Inflammatory macrophage treated with lipopolysaccharide for 4 hours (primary cell): ENCODE measurements at places on chromosomes 3 and 15.

DNA sequence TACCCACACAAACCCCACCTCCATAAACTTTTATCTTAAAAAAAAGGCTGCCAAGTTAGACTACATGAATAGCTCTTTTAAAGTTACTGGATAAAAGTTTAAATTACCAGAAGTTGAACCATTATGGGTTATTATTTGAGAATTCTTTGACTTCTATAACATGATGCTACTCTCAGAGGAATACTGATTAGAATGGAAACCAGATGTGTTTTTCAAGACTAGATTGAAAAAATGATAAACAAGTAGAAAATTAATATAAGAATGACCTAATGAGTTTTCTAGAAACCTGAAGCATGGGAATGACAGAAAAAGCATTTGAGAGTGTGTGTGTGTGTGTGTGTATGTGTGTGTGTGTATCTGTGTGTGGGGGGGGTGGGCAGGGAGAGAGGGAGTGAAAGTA, 12.4 kb upstream of the FGF7 start:
- no peak for DNase-seq

DNA sequence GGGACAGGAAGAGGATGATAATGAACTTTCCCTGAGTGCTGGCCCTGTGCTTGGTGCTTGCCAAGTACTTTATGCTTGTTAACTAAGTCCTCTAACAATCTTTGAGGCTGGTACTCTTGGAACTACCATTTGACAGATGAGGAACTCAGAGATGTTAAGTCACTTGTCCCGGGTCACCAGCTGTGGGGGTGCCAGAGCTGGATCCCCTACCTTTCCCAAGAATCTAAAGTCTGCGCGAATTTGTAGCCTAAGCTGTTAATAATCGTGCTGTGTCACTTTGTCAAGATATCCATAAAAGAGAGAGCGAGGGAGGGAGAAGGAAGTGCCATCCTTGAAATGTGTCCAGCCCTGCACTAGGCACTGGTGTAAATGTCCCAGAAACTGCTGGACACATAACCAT, 19.0 kb upstream of the ACOX2 start:
- no peak for DNase-seq

DNA sequence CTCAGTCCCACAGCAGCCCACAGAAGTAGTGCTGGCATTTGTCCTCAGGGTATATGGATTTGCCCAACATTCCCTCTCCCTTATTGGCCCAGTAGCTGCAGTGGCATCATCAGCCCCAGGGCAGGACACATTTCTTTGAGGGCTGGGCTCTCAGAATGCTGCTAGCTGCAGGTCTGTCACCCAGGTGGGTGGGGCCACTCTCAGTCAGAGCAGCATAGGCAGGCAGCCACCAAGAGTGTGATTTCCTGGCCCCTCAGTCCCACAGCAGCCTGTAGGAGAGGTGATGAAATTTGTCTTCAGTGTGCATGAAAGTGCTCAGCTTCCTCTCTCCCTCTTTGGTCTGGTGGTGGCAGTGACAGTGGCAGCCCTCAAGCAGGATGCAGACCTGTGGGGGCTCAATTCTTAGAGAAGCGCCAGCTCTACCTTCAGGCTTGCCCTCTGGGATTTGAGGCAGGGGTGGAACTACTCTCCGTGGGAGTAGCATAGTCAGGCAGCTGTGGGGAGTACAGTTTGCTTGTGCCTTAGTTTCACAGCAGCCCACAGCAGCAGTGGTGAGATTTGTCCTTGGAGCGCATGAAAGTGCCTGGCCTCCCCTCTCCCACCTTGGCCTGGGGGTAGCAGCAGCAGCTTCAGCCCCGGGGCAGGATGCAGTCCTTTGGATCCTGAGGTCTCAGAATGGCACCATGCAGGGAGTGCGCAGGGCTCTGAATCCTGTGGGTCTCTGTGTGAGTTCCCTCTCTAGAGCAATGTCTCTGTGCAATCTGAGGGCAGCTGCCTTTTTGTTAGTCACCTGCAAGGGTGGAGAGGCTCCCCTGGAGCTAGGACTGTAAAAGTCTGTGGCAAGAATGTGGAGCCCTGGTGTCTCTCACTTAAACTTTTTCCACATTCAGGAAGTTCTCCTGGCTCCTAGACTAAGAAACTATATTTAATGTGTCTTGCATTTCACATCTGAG, 1229.1 kb downstream of the ROBO2 start:
- DNase-seq, result no peak

DNA sequence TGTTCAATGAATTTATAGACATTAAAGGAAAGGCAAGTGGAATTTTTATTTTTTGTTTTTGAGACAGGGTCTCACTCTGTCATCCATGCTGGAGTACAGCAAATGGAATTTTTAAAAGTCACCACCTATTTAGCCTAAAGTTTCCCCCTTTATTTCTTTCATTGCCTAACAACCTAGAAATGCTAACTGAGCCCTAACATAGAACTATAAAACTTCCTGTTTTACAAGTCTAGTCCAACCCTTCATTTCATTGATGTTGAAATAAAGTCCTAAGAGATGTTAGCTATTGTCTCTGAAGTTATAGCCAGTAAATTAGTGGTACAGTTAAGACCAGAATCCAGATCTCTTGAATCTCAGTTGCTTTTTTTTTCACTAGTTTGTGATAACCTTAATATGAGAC, 39.0 kb downstream of the MAPK6 start:
- DNase-seq, result peak; percentile 49

- DNase-seq, result no peak
Observed at GRCh38 chr15:34483644-34484043, 46.0 kb upstream of the GOLGA8A start.

GRCh38 chr15:57114070-57114469, 195.6 kb downstream of the TCF12 start:
- no peak for DNase-seq

DNA sequence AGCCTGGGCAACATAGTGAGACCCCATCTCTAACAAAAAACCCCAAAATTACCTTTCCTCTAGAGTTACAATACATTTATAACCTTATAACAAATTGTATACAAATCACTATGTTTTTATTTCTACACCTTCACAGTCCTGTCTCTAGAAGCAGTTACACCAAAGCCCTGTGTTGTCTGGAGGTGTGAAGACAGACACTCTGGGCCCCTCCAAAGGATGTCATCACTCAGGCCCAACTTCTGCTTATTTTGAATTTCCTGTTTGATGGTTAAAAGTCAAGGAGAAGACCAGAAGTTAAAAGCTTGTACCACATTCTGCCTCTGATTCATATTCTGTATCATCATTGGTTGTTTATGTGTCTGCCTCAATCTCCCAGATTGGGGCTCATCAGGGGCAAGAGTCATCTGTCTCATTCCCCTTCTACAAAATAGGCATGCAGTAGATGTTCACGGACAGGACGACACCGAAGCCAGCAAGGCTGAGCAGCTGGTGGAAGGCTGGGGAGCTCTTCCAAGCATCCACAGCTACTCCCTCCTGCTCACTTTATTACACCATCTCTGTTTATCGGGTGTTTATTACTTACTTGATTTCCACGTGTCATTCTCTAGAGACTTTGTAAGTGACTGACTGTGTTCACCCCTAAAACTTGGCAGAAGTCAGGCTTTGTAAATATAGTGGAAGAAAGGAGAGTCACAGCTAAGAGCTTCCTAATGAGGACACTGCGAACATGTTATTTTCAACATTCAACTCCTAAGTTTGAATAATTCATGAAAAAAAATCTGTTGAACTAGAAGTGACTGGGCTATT, 136.8 kb upstream of the ANKRD28 start:
- DNase-seq, result peak; percentile 21

- DNase-seq, result no peak
Observed at GRCh38 chr3:190122198-190122771, 1.6 kb upstream of the P3H2 start.

- DNase-seq, result peak; percentile 33
Observed at GRCh38 chr3:51099794-51100535, 285.1 kb upstream of the MANF start.

DNA sequence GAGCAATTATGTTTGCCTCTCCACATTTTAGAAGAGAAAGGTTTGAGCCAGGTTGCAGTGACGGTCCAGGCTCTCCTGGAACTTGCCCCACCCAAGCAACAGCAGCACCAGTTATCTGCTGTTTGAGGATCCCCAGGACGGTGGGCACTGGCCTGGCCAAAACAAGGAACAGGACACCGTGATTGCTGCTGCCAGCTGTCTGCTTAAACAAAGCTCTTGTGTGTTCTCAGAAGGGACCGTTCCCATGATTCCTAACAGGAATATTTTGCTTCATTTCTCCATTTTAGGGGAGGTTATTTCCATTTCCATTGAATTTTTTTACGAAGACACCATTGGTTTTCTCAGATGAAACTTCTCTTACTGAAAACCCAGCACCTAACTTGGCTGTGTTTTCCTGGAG, 66.4 kb upstream of the RPL35A start:
- DNase-seq, result no peak

GRCh38 chr15:78565097-78565950, at the start of gene CHRNA5:
TSS of gene CHRNA5 (plus strand) at chr15:78565520. CDS start at chr15:78565720, 200 bp downstream.
- peak; percentile 64 for DNase-seq

DNA sequence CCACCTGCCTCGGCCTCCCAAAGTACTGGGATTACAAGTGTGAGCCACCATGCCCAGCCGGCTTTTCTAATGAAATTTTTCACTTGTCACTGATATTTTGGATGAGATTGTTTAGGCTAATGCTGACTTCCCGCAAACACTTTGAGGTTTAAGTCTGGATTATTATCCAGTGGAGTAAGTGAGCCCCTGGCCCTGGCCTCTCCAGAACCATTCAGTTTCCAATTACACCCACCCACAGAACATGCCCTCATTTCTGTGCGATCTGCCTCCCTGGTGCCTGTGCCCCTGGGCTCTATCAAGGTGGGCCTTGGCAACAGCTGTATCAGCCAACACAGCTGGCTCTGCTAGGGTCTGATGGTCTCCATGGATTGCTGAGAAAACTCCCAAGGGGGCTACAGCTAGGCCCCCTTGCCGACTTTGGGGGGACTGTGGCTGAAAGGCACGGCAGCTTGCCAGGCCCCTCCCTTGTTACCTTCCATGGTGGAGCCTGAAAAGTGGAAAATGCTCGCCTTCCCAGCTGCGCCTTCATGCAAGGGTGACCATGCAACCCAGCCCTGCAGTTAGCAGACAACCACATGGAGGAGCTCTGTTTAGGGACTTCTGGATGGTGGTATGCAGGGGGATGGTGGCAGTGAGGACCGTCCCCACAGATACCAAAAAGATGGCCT, 288.9 kb downstream of the FAM43A start:
- no peak for DNase-seq

DNA sequence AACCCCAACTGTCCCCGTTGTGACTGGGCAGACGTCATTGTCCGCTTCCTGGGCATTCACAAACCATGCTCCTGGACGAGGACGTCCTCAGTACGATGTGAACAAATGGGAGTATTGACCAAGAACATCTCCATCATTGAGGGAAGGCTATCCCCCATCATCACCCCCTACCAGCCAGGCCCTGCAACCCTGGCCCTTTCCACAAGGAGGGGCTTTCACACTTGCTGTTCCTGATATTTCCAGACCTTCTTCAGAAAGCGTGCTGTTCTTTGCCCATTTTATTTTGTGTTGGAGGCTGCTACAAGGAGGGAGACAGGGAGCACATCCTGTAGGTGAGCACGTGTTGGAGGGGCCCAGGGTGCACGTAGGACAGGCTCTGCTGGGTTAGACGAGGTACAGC, 277.0 kb upstream of the LRRC3B start:
- DNase-seq, result no peak

DNA sequence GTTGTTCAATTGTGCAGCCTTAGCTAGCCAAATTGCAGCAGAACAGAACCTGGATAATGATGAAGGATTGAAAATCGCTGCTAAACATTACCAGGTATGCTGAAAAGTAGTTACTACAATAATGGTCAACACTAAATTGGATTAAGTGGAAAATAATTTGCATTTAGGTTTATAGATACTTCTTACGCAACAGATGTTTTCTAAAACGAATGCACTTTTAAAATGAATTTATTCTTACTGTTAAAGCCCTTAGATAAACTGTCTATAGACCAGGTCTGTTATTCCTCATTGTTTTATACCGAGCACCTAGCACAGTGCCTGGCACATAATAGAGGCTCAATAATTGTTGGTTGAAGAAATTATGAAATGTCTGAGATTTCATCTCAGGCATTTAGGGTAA, 23.6 kb downstream of the PDCD6IP start:
- no peak for DNase-seq

- DNase-seq, result no peak
Observed at GRCh38 chr15:70935631-70936030, 43.0 kb downstream of the LRRC49 start.

DNA sequence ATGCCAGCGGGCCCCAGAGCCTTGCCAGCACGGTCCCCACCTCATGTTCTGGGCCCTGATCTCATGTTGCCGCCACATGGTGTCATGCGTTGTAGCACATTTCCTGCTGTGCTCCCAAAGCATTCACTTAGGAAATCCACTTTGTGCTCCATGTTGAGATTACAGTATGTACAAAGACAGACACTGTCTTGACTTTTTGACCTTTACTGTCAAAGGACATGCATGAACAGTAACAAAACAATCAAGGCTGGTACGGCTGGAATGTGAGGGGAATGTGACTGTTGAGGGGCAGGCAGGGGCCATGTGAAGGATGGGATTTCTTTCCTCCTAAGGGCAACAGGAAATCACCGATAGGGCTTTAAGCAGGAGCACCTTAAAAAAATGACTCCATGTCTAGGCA, 53.3 kb upstream of the RPL32 start:
- no peak for DNase-seq

- no peak for DNase-seq
Observed at GRCh38 chr15:101542306-101543025, 53.0 kb upstream of the PCSK6 start.

GRCh38 chr15:74962671-74963070, 6.1 kb upstream of the RPP25 start:
- DNase-seq, result no peak

- DNase-seq, result peak; percentile 88
Observed at GRCh38 chr3:172153335-172153861, 114.0 kb downstream of the FNDC3B start.

DNA sequence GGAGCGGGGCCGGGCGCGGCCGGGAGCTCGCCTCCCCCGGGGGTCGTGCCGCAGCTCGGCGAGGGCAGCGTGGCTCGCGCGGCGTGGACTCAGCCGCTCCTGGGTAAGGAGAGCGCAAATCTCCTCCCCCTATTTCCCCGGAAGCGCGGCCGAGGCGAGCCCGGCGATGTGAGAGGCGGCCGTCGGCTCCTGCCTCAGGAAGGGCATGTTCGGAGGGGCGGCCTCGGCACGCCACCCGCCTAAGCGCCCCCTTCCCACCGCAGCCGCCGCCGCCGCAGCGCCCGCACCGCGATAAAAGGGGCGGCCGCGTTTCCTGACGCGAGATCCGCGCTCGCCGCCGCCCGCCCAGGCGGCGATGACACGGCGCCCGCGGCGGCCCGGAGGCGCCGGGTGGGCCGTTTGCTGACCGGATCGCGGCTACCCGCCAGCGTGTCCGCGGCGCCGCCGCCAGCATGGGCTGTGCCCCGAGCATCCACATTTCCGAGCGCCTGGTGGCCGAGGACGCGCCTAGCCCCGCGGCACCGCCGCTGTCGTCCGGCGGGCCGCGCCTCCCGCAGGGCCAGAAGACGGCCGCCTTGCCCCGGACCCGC, at the start of gene PDE8A:
TSS of gene PDE8A (plus strand) at position 146 of the 590 bp plus-strand sequence. CDS start at position 453, 307 bp downstream.
- peak; percentile 60 for DNase-seq
